ENCODE measurements at places on chromosomes 2 and 18.

GRCh38 chr18:33495278-33495677 is 54.8 kb upstream of the CCDC178 start:
- no peak for DNase-seq

- DNase-seq = no peak
Measured at GRCh38 chr18:35890323-35890722, 82.2 kb upstream of the RMP24 start.

GRCh38 chr18:6406910-6407470 is 7.7 kb downstream of the L3MBTL4 start:
- no peak for DNase-seq

GRCh38 chr2:27039871-27040270 is 7.1 kb downstream of the TMEM214 start:
- no peak for DNase-seq

GRCh38 chr18:26993568-26993967 is 128.1 kb upstream of the AQP4 start:
- DNase-seq = no peak

GRCh38 chr18:7336623-7337022 is 105.7 kb downstream of the LRRC30 start:
- DNase-seq = no peak

GRCh38 chr2:223779877-223780276 is 57.5 kb downstream of the AP1S3 start:
- peak; percentile 61 for DNase-seq

- peak; percentile 28 for DNase-seq
Measured at GRCh38 chr2:167212014-167212648, 323.9 kb downstream of the XIRP2 start.

- DNase-seq = no peak
Measured at GRCh38 chr2:137797641-137798040, 166.6 kb upstream of the HNMT start.

GRCh38 chr2:237529452-237530402 is 36.6 kb upstream of the PRLH start:
- no peak for DNase-seq

All from stimulated activated CD8-positive, alpha-beta memory T cell treated with anti-CD3 and anti-CD28 coated beads, Interleukin-4, amount 100 ng/mL, for 48 hours (primary cell).